ENCODE measurements at places on chromosomes 11 and 22. TPM values are rescaled to one million over a fixed set of nuclear protein-coding genes. Genes with fewer than 3 reads are reported as not detected.
A peak's percentile ranks its signal among the peaks of the same experiment; 100 is the strongest.

Gene P2RY2
- 9.0 TPM for total RNA-seq

Gene CALCB
- 0.53 TPM for total RNA-seq

DNA sequence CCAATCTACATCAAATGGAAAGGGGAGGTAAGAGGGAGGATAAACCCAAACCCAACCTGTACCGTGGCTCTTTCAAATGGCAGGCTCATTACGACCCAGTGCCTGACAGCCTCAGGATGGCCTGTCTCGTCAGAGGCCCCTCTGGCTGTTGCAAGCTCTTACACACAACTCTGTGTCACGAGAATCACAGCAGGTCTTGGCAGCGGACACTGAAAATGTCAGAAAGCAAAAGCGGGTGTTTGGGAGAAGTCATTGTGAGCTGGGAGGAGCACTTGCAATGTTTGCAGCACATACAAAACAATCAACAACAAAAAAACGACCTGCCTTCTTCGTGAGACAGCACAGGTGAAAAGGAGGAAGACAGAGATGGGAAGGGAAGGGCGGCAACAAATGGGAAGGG, 248.1 kb downstream of the OPCML start:
- DNase-seq, result no peak

Gene GDPD4
- not detected for total RNA-seq

- DNase-seq, result no peak
Observed at GRCh38 chr22:19661156-19661555, 53.1 kb upstream of the SEPTIN5 start.

- DNase-seq, result peak; percentile 76
Observed at GRCh38 chr11:64064374-64065140, 28.8 kb downstream of the FLRT1 start.

Gene P2RX3
- not detected for total RNA-seq

Gene DTX4
- total RNA-seq, result 2.4 TPM

Gene CADM1
- 14.2 TPM for total RNA-seq

- DNase-seq, result no peak
Observed at GRCh38 chr22:47225931-47226633, 463.6 kb downstream of the TBC1D22A start.

Gene NPAT
- total RNA-seq, result 5.8 TPM

DNA sequence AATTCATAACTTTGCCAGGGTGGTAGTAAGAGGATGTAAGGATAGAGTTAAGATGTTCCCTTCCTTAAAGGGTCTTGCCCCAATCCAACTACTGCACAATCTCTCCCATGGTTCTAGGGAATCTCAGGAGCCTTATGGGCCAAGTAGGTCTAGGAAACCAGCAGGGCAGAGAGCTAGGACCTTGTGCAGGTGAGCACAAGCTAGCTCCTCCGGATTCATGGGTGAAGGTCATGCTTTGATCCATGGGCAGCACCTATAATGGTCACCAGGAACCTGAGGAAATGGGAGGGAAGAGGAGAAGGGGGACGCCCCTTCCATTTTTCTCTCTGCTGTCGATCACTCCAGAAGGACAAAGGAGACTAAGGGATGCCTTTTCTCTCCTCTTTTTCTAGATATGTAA, 16.8 kb downstream of the KCNJ11 start:
- no peak for DNase-seq

- DNase-seq, result no peak
Observed at GRCh38 chr11:90251599-90251998, 28.8 kb upstream of the CHORDC1 start.

Gene CRYBB3
- not detected for total RNA-seq

Gene FOLR1
- 1.3 TPM for total RNA-seq

GRCh38 chr11:69926376-69927050, 107.3 kb upstream of the FGF3 start:
- DNase-seq, result no peak

DNA sequence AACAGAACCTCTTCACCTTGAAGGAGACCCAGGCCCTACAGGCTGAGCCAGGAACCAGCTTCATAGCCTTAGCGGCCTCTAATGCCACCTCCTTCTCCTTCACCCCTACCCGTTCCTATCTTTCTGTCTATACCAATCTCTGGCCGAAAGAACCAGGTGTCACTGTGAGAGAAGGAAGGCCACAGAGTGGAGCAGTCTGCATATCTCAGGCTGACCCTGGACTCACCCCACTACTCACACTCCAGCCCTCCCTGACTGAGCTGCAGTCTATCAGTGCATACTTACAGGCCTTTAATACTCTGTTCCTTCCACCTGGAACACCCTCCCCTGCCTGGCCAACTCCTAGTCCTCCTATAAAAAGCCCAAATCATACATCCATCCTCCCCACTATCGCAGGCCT, 32.7 kb downstream of the ARAP1 start:
- DNase-seq, result no peak

Gene C11orf52
- 2.3 TPM for total RNA-seq

Gene CATSPERZ
- total RNA-seq, result 0.26 TPM

DNA sequence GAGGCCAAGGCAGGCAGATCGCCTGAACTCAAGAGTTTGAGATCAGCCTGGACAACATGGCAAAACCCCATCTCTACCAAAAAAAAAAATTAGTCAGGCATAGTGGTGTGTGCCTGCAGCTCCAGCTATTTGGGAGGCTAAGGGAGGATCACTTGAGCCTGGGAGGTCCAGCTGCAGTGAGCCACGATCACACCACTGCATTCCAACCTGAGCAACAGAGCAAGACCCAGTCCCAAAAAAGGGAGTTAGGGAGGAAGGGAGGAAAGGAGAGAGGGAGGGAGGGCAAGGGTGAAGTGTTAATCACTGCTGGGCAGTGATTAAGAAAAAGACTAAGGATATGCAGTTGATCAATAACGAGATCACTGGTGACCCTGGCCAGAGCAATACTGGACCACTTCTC, 56.0 kb upstream of the APOA1 start:
- no peak for DNase-seq

Gene TSPAN32
- not detected for total RNA-seq

DNA sequence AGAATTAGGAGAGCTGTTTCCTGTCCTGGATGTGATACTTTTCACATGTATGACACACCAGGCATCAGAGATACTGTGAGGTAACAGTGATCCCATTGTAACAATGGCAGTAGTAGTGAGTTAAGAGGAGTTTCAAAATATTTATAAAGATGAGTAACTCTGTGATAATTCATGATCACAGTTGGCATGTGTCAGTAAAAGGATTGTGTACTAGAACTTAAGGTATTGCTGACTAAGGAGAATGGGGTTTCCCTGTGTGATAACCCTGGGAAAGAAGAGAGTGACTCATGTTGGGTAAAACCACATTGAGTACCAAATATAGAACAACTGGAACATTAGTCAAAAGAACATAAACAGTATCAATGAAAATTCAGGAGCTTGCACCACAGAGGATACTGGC, 22.9 kb upstream of the SLC5A1 start:
- DNase-seq, result peak; percentile 99

- no peak for DNase-seq
Observed at GRCh38 chr22:21866833-21867527, 465 bp downstream of the MAPK1 start.

- DNase-seq, result no peak
Observed at GRCh38 chr11:97893612-97894011, 1127.1 kb upstream of the CNTN5 start.

- DNase-seq, result no peak
Observed at GRCh38 chr11:3989921-3990290, 104.7 kb upstream of the RRM1 start.

Gene CNIH2
- total RNA-seq, result not detected

DNA sequence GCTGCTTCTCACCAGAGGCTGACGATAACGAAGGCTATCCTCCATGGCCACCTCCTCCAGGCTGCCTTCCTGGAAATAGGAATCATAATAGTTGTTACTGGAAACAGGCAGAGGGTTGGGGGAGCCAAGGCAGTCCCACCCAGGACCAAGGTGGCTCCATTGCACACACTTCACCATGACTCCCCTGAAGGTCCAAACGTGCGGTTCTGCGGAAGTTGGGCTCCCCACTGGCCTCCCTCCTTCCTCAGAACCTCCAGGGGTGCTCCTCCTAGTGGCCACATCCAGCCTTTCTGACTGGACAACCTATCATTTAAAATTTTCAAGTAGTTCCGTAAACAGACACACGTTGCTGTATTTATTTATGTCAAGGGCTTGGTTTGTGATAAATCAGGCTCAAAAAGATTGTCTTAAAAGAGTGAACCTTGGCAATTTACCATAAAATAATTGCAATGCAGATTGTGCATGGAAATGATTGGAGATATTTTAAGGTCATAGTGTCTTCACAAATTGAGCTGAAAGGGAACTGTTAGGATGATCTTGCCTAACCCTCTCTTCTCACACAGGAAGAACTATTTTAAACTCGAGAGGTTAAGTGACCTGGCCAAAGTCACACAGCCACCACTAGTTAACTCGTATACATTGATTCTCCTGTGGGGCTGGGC, 1.4 kb upstream of the TCN2 start:
- DNase-seq, result peak; percentile 36

GRCh38 chr11:9040410-9040809, 36.6 kb upstream of the NRIP3 start:
- no peak for DNase-seq

Gene MPPED2
- not detected for total RNA-seq

DNA sequence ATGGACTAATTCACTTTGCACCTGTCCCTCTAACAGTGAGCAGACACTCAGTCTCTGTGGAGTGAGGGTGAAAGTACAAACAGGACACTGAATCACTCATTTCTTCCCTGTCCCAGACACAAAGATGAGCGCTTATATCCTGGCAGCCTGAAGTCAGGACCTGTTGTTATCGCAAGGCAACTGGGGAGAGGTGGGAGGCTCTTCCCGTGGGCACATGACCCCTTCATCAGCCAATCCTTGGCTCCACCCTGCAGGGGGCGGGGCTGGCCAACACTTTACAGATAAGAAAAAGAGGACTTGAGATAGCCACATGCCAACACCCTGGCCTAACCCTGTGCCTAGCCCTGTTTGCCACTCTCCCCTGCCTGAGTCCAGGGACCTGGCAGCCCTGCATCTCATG, 29.5 kb upstream of the TESMIN start:
- peak; percentile 1 for DNase-seq

- DNase-seq, result no peak
Observed at GRCh38 chr22:41267958-41268357, 18.0 kb downstream of the RANGAP1 start.

Gene ZBTB16
- 3.1 TPM for total RNA-seq

Gene YPEL1
- 0.26 TPM for total RNA-seq

GRCh38 chr11:5102246-5102645, 32.9 kb downstream of the OR52E1 start:
- DNase-seq, result no peak

GRCh38 chr22:23178512-23179254, 1.6 kb upstream of the BCR start:
- DNase-seq, result peak; percentile 38

DNA sequence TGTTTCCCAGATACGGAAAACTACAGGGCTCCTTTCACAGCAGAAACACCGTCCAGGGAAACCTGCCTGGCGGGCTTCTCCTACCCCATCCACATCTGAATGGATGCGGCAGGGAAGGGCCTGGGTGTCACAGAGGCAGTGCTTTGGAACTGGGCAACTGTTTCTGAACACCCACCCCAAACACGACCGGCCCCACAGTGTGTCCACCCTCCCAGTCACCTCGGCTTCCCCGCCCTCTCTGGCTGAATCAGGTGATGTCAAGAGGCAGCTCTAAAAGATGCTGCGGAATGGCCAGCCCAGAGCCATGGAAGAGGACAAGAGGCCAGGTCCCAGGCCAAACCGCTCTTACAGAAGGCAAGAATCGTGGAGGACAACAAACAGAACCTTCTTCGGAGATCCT, 22.0 kb downstream of the IFT27 start:
- no peak for DNase-seq

Gene SIK3
- total RNA-seq, result 6.8 TPM

DNA sequence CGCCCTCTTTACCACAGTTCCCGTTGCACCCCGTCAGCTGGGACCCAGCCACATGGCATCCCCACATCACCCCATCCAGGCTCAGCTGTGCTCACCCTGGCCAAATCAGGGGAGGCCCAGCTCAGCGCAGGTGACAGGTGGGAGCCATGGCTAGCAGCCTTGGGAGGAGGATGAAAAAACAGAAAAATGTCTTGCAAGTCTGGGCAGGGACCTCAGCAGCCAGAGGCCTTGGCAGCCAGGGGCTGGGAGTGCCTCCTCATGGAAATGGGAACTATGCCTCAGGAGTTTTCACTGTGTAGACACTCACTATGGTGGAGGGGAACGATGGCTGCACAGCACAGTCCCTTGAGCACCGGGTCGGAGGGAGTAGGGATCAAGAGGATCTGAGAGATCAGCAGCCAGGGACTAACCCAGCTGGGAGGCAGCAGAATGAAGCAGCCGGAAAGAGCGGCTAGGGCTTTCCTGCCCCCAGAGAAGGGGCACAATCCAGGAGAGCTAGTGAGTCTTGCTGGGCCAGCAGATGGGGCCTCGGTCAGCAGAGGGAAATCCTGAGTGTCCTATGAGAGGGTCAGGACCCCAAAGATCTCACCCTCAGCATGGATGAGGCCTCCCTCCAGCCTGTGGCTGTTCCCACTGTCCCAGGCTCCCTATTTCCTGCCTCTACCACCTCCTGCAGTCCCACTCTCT, 6.2 kb upstream of the FTH1 start:
- peak; percentile 91 for DNase-seq

DNA sequence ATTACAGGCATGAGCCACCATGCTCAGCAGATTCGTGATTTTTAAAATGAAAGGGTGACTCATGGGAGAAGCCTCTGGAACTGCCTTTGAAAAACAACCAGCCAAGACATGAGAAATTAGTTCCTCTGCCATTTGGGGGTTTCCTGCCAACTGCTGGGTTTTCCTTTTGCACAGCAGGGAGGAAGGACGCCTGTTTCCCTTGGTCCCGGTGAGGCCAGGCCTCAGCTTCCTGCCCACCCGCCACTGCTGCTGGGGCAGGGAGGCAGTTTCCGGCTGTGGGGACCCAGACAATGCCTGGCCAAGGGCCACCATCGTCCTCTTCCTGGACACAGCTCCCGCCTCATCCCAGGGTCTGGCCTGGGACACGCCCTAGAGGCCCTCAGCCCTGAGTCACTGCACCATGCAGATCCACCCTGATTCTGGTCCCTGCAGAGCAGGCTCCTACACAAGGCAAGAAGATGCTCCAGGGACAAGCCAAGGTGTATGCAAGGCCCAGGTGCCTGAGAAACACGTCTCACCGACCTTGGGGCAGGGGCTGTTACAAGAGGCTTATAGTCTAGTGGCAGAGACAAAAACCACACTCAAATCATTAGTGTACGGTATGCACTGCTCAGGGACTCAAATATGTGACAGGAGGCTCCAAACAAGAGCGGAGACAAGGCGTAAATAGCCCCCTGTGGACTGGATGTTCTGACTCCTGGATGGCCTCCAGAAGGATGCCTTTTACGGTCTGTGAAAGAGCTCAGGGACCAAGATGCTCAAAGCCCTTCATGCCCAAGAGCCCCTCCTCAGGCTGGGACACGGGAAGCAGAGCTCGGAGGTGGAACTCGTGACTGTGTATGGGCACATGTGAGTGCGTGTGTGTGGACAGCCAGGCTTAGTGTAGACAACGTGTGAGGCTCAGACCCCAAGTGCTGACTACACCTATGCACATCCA, 10.0 kb downstream of the PPM1F start:
- DNase-seq, result peak; percentile 83

Gene DGAT2
- 2.6 TPM for total RNA-seq

- DNase-seq, result no peak
Observed at GRCh38 chr11:60310407-60310998, 16.6 kb upstream of the MS4A6E start.

All from bronchial epithelial cell (primary cell).